Activated T-helper 2 cell treated with anti-CD3 and anti-CD28 coated beads, Interferon-gamma antibody, Interleukin-2, Interleukin-4, amounts not matched to agents 10 μg/mL and 5 μg/mL and 100 μg/mL, durations not matched to agents 14 hours and 24 hours and 36 hours (primary cell): ENCODE measurements at places on chromosomes 3 and 15. TPM values are rescaled to one million over a fixed set of nuclear protein-coding genes. Genes with fewer than 3 reads are reported as not detected.

Gene FOXB1
- 11.8 and 12.7 TPM in 2 replicates for total RNA-seq

Gene FYTTD1
- total RNA-seq = 57.5 and 63.0 TPM in 2 replicates

DNA sequence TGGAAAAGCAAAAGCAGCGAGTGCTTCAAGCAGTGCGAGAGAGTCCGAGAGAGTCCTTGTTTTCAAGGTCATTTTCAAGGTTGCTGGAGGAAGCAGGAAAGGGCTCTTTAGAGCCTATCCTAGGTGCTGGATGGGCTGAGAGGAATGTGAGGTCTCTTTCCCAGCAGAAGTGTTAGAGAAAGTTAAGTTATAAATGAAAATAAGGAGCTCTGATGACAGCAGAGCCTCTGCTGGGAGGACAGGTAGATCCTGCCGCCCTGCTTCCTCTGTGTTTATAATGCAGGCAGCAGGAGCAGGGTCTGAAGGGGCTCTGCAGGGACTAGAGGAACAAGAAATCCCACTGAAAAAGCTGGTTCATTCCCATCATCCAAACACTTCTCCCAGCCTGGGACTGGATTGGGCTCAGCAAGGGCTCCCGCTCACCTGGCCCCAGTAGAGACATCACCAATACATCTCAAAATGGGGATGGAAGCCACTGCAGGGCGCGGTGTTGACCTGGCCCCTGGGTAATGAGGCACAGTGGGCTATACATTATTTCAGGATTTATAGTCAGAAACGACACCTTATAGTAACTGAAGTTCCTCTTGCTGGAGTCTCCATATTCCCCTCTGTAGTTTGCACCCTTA, 41.5 kb upstream of the RAB6B start:
- DNase-seq = no peak
- H3K4me1 ChIP-seq = no peaks in the 10 kb centered on the region
- no peaks in the 10 kb centered on the region for H3K36me3 ChIP-seq

DNA sequence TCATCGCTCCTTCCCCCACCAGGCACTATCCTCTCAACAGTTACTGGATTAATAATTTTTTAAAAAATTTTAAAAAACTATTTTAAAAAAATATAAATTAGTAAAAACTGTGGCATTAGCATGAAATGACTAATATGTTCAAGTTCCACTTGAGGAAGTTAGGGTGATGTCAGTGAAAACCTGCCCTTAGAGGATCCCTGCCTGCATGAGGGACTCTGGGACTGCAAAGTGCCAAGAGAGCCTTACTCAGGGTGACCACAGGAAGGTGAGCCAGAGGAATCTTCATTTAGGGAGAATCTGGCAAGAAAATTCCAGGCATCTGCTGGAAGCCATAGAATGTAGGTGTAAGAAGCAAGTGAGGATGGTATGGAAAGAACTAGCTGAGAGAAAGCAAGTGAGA, 157.7 kb upstream of the BCL6 start:
- no peak overlapping the region for H3K4me3 ChIP-seq
- H3K27me3 ChIP-seq = peaks cover 3% of the 10 kb centered on the region
- H3K4me1 ChIP-seq = peaks cover 11% of the 10 kb centered on the region
- no peak overlapping the region for H3K27ac ChIP-seq
- H3K36me3 ChIP-seq = no peaks in the 10 kb centered on the region

Gene SLC28A1
- total RNA-seq = not detected in 2 replicates

- H3K4me3 ChIP-seq = no peak overlapping the region
- no peaks in the 10 kb centered on the region for H3K27me3 ChIP-seq
- peaks cover 3% of the 10 kb centered on the region for H3K36me3 ChIP-seq
- DNase-seq = no peak
Measured at GRCh38 chr3:59559721-59560435, 510.1 kb upstream of the CFAP20DC start.

- DNase-seq = peak; percentile 11
- peak overlapping the region; percentile 20 for H3K4me3 ChIP-seq
Measured at GRCh38 chr3:12336099-12336498, 47.2 kb downstream of the PPARG start.

- no peak overlapping the region for H3K27ac ChIP-seq
- peaks cover 1% of the 10 kb centered on the region for H3K27me3 ChIP-seq
- DNase-seq = no peak
- peaks cover 17% of the 10 kb centered on the region for H3K4me1 ChIP-seq
- no peaks in the 10 kb centered on the region for H3K36me3 ChIP-seq
- H3K4me3 ChIP-seq = no peak overlapping the region
Measured at GRCh38 chr3:177523872-177524438, 326.7 kb upstream of the TBL1XR1 start.

DNA sequence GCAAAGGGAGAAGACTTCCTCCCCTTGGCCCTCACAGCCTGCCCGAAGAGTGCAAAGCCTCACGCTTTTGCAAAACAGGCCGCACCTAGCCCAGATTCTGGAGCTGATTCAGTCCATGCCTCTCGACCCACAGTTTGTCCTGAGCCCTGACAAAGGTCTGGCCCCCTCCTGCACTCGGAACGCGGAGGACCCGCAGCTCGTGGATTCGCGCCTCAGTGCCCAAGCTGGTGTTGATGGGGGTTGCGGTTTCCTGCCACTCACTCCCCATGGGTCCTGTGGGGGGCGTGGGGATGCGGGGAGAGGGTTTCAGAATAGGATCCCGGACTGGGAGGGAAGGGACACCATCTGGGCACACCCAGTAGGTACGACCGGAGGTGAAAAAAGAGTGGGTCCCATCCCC, 594 bp upstream of the CRABP1 start:
- H3K36me3 ChIP-seq = no peaks in the 10 kb centered on the region
- H3K27ac ChIP-seq = no peak overlapping the region
- no peak overlapping the region for H3K4me3 ChIP-seq
- H3K27me3 ChIP-seq = peaks cover 50% of the 10 kb centered on the region
- no peaks in the 10 kb centered on the region for H3K4me1 ChIP-seq

- H3K4me3 ChIP-seq = no peak overlapping the region
- H3K27ac ChIP-seq = no peak overlapping the region
- H3K36me3 ChIP-seq = no peaks in the 10 kb centered on the region
- DNase-seq = no peak
- H3K27me3 ChIP-seq = peaks cover 4% of the 10 kb centered on the region
- no peaks in the 10 kb centered on the region for H3K4me1 ChIP-seq
Measured at GRCh38 chr3:131756405-131756804, 253.6 kb upstream of the MRPL3 start.

- peaks cover 2% of the 10 kb centered on the region for H3K4me1 ChIP-seq
- no peaks in the 10 kb centered on the region for H3K36me3 ChIP-seq
- H3K27me3 ChIP-seq = no peaks in the 10 kb centered on the region
- no peak overlapping the region for H3K4me3 ChIP-seq
- no peak overlapping the region for H3K27ac ChIP-seq
- DNase-seq = no peak
Measured at GRCh38 chr3:30539206-30539605, 67.2 kb upstream of the TGFBR2 start.

Gene VIPR1
- 0.51 and 0.52 TPM in 2 replicates for total RNA-seq

- no peaks in the 10 kb centered on the region for H3K36me3 ChIP-seq
- H3K27ac ChIP-seq = no peak overlapping the region
- no peak overlapping the region for H3K4me3 ChIP-seq
- no peaks in the 10 kb centered on the region for H3K4me1 ChIP-seq
- no peak for DNase-seq
Measured at GRCh38 chr15:95656595-95656994, 673.9 kb upstream of the NR2F2 start.

Gene RAD51
- 51.4 and 53.8 TPM in 2 replicates for total RNA-seq

DNA sequence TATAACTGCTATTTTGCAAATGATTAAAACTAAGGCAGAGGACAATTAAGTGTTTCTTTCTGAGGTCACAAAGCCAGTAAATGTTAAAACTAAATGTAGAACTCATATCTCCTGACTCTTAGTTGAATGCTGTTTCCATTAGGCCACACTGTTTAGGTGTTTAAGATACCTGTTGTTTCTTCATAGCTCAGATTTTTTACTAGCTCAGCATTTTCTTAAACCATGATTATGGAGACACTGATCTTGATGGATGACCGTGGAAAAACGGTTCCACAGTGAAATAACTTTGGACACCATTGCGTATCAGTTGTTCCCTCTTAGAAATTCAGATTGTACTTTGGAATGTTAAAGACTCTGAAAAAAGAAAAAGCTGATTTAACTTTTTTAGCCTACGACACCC, 177.5 kb downstream of the TCF12 start:
- H3K36me3 ChIP-seq = peaks cover 21% of the 10 kb centered on the region
- no peaks in the 10 kb centered on the region for H3K27me3 ChIP-seq
- H3K4me3 ChIP-seq = no peak overlapping the region
- H3K4me1 ChIP-seq = peaks cover 13% of the 10 kb centered on the region
- no peak overlapping the region for H3K27ac ChIP-seq
